ENCODE measurements at places on chromosomes 2 and 18. TPM values are rescaled to one million over a fixed set of nuclear protein-coding genes. Genes with fewer than 3 reads are reported as not detected.

C2orf80 gene
- not detected for total RNA-seq

ACTG2 gene
- 3.7 TPM for total RNA-seq

ADRA2B gene
- 6.1 TPM for total RNA-seq

CTAGE1 gene
- total RNA-seq: not detected

UBE2E3 gene
- 52.6 TPM for total RNA-seq

DNPEP gene
- total RNA-seq: 74.0 TPM

ZNF2 gene
- total RNA-seq: 4.7 TPM

CD302 gene
- total RNA-seq: 11.7 TPM

- H3K4me1 ChIP-seq: peaks cover 74% of the 10 kb centered on the region
- no peak overlapping the region for H3K4me3 ChIP-seq
- H3K27me3 ChIP-seq: no peaks in the 10 kb centered on the region
- H3K36me3 ChIP-seq: no peaks in the 10 kb centered on the region
Observed at GRCh38 chr18:47912794-47913585, 17.5 kb downstream of the SMAD2 start.

DNA sequence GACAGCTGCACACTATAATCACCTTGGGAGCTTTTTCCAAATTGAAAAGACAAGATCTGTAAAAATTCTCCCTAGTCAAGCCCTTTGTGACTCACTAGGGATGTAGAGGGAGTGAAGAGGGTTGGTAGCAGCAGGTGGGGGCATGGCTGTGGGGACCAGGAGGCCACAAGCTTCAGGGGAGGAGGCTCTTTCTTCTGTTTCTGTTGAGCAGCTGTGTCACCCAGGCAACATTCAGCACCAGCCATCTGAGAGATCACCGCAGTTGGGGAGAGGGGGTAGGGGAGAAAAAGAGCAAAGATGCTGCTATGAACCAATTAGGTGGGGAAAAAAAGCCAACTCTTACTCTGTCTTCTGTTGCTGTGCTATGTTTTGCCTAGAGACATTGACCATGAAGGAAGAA is 352.3 kb upstream of the MEIS1 start:
- no peak overlapping the region for H3K27ac ChIP-seq
- H3K4me3 ChIP-seq: no peak overlapping the region
- H3K4me1 ChIP-seq: no peaks in the 10 kb centered on the region
- no peaks in the 10 kb centered on the region for H3K36me3 ChIP-seq
- DNase-seq: no peak

GRCh38 chr2:158460632-158461297 is 4.0 kb downstream of the PKP4 start:
- H3K4me1 ChIP-seq: peaks cover 61% of the 10 kb centered on the region
- peak overlapping the region; percentile 5 for H3K4me3 ChIP-seq
- DNase-seq: no peak
- H3K27ac ChIP-seq: no peak overlapping the region
- H3K36me3 ChIP-seq: no peaks in the 10 kb centered on the region

GRCh38 chr2:96801786-96802595 is 14.1 kb upstream of the CNNM3 start:
- H3K27ac ChIP-seq: no peak overlapping the region
- DNase-seq: no peak
- peaks cover 46% of the 10 kb centered on the region for H3K36me3 ChIP-seq

DNA sequence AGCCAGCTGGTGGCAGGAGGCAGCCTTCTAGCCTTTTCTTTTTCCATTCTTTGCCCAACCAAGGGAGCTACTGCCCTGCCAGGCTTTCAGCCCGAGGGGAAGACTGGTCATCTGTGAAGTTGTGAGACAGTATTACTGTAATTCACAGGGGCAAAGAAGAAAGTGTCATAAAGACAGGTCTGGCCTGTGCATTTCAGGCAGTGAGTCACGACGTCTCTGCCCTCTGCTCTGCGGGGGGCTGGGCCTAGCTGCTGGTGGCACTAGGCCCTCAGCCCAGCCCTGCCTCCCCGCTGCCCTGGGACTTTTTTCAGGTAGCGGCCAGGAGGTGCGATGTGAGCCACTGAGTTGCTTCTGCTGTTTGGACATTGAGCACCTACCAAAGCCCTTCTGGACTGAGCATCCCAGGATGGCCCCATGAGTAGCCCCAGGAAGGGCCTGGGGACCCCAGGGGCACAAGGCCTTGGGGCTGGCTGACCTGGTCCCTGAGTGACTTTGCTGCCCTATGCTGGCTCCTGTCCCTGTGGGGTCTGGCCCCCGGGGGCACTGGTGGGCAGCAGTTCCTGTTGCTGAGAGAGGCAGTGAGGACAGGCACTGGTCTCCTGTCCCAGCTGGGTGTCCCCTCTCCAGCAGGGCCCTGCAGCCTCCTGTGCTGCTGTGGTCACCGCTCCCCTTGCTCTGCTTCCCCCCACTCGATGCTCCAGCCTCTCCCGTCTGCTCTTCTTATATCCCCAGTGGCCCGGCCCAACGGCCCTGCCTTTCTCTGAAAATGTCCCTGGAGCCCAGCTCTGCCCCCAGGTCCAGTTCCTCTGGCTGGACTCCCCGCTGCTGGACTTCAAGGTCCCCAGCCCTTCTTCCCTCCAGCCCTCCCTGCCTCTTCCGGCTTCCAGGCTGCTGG is 7.0 kb downstream of the INHBB start:
- H3K4me1 ChIP-seq: no peaks in the 10 kb centered on the region
- H3K36me3 ChIP-seq: no peaks in the 10 kb centered on the region
- no peak overlapping the region for H3K4me3 ChIP-seq
- no peak for DNase-seq
- peaks cover 22% of the 10 kb centered on the region for H3K27me3 ChIP-seq

DNA sequence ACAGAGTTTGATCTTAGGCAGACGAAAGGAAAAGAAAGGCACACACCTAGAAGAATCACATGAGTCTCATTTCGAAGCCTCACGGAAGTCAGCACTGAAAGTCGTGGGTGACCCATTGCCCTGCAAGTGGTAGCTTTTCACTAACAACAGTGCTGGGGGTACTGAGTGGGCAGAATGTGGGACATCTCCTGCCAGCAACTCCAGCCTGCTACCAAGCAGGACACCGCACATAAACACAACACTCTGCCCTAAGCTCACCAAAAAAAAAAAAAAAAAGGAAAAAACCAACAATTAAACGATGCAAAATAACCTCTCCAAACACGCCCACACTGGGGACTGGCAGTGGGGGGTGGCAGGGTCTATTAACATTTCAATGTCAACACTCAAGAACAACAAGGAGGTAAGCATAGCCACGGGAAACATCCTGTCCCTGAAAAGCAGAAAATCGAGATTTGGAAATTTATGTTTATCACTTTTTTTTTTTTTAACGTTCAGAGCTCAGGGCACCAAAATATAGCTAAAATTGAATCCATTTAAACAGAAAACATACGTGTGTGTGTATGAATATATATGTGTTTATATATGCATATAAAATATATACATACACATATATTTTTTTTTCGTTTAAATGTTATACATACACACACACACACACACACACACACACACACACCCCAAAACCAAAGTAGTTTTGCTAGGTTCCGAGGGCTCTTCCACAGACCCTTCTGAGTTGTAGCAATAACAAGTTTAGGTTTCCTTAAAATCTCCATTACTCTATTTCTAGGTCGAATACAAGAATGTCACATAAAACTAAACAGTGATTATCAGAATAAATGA is 2.2 kb downstream of the INO80D start:
- H3K4me3 ChIP-seq: peak overlapping the region; percentile 97
- no peak for DNase-seq
- H3K27ac ChIP-seq: peak overlapping the region; percentile 96
- no peaks in the 10 kb centered on the region for H3K36me3 ChIP-seq
- H3K4me1 ChIP-seq: peaks cover 9% of the 10 kb centered on the region

- peak; percentile 61 for DNase-seq
- H3K36me3 ChIP-seq: no peaks in the 10 kb centered on the region
- H3K27me3 ChIP-seq: no peaks in the 10 kb centered on the region
- no peak overlapping the region for H3K27ac ChIP-seq
- H3K4me1 ChIP-seq: no peaks in the 10 kb centered on the region
Observed at GRCh38 chr2:12416600-12416999, 300.1 kb upstream of the TRIB2 start.

GRCh38 chr18:48975817-48976649 is 25.3 kb upstream of the SMAD7 start:
- H3K27me3 ChIP-seq: no peaks in the 10 kb centered on the region
- no peaks in the 10 kb centered on the region for H3K36me3 ChIP-seq
- peak overlapping the region; percentile 87 for H3K27ac ChIP-seq

DNA sequence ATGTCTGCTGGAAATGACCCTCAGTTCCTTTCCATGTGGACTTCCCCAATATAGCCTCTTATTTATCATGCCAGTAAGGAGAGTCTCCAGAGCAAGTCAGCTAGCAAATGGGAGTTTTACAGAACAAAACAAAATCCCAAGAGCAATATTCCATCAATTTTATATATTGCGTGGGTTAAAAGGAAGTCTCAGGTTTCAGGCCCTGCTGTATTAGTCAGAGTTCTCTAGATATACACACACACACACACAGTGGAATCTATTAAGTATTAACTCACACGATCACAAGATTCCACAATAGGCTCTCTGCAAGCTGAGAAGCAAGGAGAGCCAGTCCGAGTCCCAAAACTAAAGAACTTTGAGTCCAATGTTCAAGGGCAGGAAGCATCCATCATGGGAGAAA is 102.8 kb upstream of the MAP2 start:
- no peak for DNase-seq
- no peak overlapping the region for H3K4me3 ChIP-seq
- H3K27ac ChIP-seq: no peak overlapping the region
- H3K27me3 ChIP-seq: no peaks in the 10 kb centered on the region

DNA sequence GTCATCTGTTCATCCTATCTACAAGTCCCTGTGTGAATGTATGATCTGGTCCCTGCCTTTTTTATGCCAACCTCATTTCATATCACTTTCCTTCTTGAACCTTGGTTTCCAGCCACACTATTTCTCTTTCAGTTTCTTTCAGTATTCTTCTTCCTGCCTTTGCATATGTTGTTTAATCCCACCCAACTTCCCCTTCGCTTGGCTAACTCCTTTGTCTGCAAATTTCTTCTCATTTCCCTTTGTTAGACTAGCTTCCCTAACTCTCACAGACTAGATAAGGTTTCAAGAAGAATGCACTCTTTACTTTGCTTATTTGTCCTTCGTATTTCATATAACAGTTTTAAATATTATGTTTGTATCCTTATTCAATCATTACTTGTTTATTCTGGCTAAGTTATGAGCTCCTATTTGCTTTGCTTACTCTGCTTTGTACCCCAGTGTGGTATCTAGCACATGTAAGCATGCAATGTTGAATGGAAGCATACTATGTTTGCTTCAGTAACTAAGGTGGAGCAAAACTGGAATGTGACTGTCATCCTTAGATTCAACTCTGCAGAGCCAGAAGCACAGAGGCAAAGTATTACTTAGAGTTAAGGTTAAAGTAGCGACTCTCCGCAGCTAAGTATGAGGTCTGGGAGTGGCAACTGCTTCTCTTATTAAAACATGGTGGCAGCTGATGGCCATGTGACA is 681.3 kb downstream of the CPS1 start:
- no peaks in the 10 kb centered on the region for H3K27me3 ChIP-seq
- DNase-seq: no peak
- no peak overlapping the region for H3K27ac ChIP-seq
- H3K4me1 ChIP-seq: no peaks in the 10 kb centered on the region

DNA sequence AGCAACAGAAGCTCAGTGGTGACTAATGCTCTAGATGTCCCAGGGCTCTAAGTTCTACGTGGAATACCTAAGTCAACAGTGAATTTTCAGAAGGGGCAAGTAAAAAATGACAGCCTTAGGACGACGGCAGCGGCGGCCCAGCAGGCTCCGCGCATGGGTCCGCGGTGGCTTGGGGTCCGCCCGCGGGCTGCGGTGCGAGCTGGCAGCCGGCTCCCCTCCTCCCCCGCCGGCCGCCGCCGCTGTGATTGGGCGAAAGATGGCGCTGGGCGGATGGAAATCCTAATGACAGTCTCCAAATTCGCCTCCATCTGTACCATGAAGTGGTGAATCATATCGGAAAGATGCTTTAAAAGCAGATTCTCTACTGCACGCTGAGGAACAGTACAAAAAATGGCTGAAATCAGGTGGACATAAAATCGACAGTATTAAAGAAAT is 74.7 kb downstream of the HNRNPLL start:
- H3K27me3 ChIP-seq: peaks cover 7% of the 10 kb centered on the region
- peaks cover 18% of the 10 kb centered on the region for H3K4me1 ChIP-seq
- H3K27ac ChIP-seq: peak overlapping the region; percentile 70
- peak; percentile 33 for DNase-seq

GRCh38 chr2:144477957-144478311 is 42.0 kb downstream of the ZEB2 start:
- no peaks in the 10 kb centered on the region for H3K27me3 ChIP-seq
- no peak overlapping the region for H3K4me3 ChIP-seq
- H3K36me3 ChIP-seq: peaks cover 6% of the 10 kb centered on the region
- no peak overlapping the region for H3K27ac ChIP-seq
- DNase-seq: no peak
- H3K4me1 ChIP-seq: peaks cover 97% of the 10 kb centered on the region

DNA sequence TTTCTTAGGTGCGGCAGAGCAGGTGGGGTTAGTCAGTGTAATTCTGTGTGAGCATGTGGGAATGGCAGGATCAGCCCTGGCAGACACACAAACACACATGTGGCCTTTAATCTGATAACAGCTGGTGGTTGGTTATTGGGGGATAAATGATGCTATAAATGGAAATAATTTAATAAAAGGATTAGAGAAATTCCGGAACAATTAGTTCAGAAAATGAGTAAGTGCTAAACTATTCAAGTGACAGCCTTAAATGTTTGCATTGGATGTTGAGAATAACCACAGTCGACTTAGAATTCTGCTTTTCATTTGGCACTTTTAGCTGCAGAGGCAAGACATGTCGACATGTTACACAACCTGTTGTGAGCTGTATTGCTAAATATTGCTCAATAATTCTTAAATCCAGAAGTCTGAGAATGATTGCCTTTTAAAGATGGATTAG is 7.2 kb downstream of the SMYD1 start:
- no peaks in the 10 kb centered on the region for H3K36me3 ChIP-seq
- peak overlapping the region; percentile 29 for H3K27ac ChIP-seq
- H3K4me3 ChIP-seq: no peak overlapping the region
- H3K4me1 ChIP-seq: no peaks in the 10 kb centered on the region
- DNase-seq: no peak

DNA sequence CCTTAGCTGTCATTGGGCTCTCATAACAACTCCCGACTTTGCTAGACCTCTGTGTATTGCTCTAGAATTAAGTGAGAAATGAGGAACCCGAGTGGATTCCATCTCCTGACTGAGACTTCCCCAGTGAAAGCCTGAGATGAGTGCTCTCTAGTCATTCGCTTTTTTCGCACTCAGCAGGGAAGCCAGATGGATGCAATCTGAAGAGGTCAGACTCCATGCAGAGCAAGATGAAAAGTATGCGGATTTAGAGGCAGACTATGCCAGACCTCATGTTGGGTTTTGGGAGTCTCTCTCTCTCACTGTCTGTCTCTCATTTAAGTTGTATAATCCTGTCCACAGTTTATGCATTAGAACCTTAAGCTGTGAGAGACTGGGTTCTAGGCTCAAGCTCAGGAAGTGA is 88.6 kb downstream of the SLC5A7 start:
- no peak overlapping the region for H3K4me3 ChIP-seq
- H3K4me1 ChIP-seq: no peaks in the 10 kb centered on the region
- H3K36me3 ChIP-seq: no peaks in the 10 kb centered on the region
- no peak overlapping the region for H3K27ac ChIP-seq

- no peak overlapping the region for H3K4me3 ChIP-seq
- no peaks in the 10 kb centered on the region for H3K4me1 ChIP-seq
- H3K27ac ChIP-seq: no peak overlapping the region
- no peaks in the 10 kb centered on the region for H3K36me3 ChIP-seq
- H3K27me3 ChIP-seq: peaks cover 70% of the 10 kb centered on the region
Observed at GRCh38 chr2:232488097-232488711, 570 bp upstream of the ECEL1 start.

- H3K27me3 ChIP-seq: no peaks in the 10 kb centered on the region
- peaks cover 4% of the 10 kb centered on the region for H3K4me1 ChIP-seq
- no peak overlapping the region for H3K4me3 ChIP-seq
- no peak for DNase-seq
Observed at GRCh38 chr2:8119782-8120505, 561.9 kb upstream of the ID2 start.
